ELF-1 (cell line): ENCODE measurements at places on chromosomes 3 and 15.
A peak's percentile ranks its signal among the peaks of the same experiment; 100 is the strongest.

GRCh38 chr15:63587527-63587926 is 9.7 kb upstream of the FBXL22 start:
- DNase-seq = no peak

DNA sequence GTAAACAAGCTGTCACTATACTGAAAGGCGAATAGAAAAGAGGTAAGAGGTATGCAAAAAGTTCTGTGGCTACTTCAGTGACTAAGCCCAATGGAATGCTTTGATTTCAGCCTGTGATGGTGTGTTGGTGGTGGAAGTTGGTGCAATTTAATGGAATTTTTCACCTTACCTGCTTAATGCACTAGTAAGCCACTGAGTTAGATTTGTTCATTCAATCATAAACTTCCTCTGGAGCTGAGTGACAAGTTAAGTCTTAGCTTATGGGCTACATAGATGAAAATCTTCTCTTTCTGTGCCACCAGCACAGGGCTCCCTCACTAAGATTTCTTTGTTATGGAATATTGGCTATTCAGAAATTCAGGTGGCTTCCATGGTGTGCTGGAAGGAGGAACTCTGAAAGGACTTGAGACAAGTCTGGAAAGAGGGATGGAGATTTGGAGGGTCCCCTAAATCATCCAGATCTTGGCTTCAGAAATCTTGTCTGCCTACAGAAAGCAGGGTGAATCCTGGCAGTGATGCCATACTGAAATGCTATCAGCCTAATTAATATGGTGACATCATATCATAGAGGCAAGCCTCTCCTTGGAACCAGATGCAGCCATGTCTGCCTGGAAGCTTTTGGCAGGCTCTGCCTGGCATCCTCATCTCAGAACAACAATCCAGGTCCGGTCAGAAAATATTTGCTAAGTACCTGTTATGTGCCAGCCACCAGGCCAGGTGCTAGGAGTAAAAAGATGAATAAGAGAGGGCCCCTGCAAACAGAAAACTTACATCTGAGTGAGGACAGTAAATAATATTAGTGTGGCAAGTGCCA is 8.1 kb upstream of the GAP43 start:
- peak; percentile 82 for DNase-seq

DNA sequence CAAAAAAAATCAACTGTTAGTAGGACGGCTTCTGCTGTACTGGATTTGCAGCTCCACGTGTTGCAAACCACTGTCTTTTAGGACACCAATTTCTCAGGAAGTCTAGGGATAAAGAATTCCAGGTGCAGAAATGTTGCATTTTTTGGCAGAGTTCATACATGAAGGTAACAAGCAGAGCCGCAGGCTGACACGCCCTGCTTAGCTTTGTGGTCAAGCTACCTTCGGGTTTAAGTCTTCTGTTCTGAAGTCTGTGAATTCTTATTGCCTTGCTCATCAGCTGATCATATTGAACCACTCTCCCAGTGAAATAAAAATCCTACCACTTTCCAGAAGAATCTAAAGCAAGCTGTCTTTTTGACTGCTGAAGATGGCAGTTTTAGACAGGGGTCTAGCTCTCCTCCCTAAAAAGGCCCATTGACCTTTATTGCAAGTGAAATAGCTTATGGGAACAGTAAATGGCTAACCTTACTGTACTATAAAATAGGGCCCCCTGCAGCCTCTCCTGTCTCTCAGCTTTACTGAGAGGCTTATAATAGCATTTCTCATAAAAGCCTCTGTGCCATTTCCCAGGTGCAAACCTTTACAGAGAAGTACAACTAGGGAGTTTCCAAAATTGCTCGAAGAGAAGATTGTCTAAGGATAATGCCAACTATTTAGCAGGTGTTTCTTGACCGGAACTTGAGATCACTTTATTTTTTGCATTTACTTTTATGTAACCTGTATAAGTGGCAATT is 262.2 kb upstream of the IL12A start:
- DNase-seq = no peak

DNA sequence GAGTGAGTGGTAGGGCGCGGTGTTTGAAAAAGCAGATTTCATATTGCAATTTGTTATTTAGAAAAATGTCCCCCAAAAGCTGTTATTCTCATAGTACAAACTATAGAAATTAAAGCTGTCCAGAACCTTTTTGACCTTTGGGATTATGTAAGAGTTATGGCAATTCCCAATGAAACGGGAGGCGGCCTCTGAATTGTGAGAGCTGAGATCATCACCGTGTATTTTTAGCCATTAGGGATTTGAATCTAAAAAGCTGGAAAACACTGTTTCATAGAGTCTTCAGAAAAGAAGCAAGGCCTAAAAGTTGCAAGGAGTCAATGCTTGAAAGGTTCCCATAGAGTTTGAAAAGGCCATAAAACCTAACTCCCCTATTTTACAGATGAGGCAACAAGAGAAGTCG is 38.6 kb upstream of the SLC25A26 start:
- DNase-seq = no peak

DNA sequence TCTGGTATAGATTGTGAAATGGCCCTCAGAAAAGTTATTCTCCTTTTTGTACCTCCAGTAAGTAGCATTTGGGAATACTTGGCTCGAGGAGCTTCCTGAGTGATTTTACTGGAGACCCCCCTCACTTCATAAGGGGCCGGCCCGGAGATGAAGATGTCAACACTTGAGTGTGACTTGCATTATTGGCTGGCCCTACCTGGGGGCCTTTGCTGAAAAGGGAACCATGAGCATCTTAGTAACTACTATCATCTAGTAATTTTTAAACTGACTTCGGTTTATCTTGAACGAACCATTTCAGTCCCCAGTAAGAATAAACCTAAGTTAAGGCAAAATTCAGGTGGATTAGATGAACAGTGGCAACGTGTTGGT is 1.3 kb downstream of the FAIM start:
- DNase-seq = no peak

DNA sequence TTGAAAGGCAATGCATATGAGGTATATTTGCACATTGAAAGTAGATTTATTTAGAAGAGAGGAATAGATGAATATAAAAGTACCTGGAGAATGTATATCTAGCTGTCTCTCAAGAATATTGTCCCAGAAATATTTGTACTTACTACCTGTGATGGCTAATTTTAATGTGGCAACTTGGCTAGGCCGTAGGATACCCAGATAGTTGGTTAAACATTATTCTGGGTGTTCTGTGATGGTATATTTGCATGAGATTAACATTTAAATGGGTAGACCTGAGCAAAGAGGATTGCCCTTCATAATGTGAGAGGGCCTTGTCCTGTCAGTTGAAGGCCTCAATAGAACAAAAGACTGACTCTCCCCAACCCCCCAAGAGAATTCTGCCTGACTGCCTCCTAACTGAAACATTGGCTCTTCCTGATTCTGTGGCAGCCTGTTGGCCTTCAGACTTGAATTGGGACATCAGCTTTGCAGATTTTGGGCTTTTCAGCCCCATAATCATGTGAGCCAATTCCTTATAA is 69.4 kb upstream of the FILIP1L start:
- no peak for DNase-seq

DNA sequence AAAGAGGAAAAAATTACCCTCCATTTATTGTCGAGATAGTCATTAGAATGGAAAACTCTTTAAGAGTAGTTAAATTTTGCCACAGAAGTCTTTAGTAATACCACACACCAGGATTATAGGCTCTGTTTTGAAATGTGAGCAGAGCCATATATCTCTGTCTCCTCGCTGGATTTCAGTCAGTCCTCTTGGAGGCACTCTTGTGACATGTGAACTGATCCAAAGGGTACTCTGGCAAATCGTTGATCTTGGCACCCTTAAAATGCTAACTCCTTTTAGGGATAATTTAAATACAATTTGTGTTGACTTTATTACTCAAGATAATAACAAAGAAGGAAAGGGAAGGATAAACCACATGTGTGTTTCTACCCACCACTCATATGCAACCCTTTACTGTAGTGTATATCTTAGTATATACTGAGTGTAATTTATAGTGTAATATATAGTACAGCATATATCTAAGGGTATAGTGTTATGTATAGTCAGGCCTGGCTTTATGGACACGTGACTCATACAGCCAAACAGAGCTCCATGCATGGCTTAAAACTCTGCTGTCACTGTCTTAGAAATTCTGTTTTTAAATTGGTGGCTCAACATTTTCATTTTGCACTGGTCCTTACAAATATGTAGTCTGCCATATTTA is 12.3 kb upstream of the KPNA4 start:
- no peak for DNase-seq

DNA sequence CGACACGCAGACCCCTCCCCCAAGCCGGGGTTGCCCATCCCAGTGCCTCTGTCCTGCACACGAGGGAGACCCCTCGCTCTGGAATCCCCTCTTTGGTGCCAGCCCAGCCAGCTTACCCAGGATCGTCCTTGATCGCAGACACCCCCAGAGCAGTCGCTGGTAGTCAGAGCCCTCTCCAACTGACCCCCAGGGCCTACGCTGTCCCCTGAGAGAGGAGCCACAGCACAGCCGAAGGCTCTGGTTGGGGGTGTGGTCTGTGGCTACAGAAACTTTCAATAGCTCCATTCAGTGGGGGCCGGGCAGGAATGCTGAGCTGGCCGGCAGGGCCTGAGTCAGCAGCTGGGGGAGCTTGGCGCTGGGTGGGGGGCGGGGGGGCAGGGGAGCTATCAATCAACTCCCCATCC is at the start of gene LCTL:
TSS of gene LCTL (minus strand) at position 258 of the 404 bp plus-strand sequence. CDS start 633 bp downstream, outside the sequence.
- peak; percentile 85 for DNase-seq

- DNase-seq = no peak
Observed at GRCh38 chr3:127822682-127823425, 539 bp upstream of the MGLL start.

GRCh38 chr3:57727106-57727505 is 29.0 kb upstream of the SLMAP start:
- DNase-seq = no peak

GRCh38 chr3:188232656-188233055 is 78.7 kb downstream of the LPP start:
- DNase-seq = no peak

DNA sequence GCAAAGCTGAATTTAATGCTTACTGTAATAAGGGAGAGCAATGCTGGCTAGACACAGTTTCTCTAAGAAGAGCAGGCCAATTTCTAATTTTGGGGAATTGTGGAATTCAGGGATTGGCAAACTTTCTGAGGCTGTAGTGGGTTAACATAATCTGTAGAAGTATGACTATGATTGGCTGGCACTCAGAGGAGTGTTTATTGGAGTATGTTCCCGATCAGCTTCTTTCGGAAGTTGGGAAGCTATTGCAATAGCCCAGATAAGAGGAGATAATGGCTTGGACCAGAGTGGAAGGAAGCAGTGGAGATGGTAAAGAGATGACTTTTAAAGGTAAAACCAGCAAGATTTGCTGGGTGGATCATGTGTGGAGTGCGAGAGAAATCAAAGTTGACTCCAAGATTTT is 19.4 kb downstream of the TMOD3 start:
- no peak for DNase-seq

DNA sequence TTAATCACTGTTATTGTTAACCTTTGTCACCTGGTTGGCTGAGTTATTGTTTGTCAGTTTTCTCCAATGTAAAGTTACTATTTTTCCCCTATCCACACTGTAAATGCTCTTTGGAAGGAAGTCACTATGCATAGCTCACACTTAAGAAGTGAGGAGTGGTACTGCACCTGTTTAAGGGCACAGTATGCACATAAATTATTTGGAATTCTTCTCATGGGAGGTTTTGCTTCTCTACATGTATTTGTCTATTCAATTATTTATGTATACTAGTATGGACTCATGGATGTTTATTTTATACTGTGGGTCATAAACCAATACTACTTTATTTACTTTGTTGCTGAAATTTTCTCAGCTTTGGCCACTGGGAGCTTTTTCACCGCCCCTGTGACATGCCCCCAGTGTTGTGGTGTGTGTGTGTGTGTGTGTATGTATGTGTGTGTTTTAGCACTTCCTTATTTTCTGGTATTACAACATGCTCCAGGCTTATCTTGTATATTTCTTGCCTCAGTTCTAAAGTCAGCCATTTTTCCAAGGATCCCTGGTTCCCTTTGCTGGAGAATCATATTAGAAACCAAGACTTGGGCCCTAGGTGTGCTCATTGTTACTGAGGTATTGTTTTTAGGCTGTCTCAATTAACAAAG is 290.5 kb downstream of the KBTBD8 start:
- no peak for DNase-seq

DNA sequence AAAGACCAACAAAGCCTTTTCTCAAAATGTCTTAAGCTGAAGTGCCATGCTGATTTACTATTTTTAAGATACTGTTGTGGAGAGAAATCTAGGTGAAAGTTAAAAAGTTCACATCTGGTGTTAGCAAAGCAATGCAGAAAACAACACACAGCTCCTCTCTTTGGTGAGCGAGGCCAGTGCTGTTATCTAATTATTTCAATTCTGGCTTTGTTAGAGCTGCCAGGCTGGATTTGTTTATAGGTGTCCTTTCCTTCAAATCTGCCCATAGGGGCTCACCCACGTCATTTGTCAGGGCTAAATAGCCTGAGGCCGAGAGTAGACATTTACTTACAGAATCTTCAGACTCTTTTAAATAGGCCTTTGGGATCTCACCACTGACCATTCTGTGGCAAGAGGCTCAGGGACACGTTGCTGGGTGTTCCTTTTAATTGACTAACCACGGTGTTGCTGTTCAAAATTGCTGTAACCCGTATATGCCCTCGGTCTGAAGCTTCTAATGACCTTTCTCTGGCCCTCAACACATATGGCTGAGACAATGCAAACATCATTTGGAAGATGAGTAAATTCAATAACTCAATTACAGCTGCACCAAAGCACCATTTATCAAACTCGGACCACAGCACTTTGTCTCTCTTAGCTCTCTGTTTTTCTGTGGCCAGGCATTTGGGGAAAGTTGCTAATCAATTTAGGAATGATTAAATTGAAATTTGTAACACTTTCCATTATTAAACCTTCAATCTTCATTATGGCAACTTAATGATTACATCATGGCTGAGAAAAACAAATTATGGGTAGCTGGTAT is 152.6 kb downstream of the PDZRN3 start:
- DNase-seq = peak; percentile 66
